ENCODE measurements at places on chromosomes 2 and 18.

DNA sequence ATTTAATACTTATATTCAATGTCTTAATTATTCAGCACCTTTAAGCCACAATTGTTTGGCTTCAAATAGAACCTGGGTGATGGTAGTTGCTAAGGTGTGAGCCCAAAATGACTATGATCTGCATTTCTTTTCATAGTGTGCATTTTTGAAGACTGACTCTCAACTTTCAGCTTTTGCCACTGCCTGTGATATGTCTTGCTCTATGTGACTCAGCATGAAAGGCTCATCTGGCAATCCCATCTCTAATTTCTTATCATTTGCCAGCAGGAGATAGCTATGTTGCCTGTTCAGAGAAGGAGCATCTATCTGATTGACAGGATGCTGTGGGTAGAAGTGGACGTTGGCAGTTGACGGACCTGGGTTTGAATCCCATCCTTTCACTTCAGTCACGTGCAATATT is 34.5 kb upstream of the CCDC93 start:
- DNase-seq, result no peak

GRCh38 chr18:69755856-69756496 is 191.7 kb downstream of the CD226 start:
- DNase-seq, result no peak

- DNase-seq, result no peak
Measured at GRCh38 chr18:35348001-35348400, 3.8 kb upstream of the ZNF24 start.

GRCh38 chr2:66897181-66897580 is 462.3 kb downstream of the MEIS1 start:
- no peak for DNase-seq

DNA sequence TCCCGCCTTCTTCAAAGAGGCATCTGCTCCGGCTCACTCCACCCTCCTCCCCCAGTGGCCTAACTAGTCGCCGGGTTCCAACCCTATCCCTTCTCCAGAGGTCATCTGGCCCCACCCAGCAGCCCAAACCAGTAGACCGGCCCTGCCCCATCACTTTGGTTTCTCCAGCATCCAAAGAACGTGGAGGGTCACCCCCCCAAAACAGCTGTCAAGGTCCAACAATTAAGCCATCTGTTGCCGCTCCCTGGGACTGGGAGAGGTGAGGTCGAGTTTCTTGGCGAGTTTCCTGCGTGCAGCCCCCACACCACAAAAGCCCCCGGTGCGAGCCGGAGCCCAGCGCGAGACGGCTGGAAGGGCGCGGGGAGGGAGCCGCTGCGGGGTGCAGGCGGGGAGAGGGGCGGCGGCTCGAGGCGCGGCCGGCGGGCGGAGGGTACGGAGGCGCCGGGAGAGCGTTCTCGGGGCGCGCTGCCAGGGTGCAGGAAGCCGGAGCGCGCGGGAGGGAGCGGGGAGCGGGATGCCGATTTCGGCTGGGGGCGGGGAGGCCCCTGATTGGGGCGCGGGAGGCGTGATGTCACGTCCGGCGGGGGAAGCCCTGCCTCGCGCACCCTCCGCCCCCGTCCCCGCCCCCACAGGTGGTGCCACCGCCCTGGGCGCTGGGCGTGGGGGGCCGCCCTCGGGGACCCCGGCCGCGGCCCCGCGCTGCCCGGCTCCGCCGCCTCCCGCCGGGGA is 571 bp upstream of the GPC1 start:
- DNase-seq, result peak; percentile 91

DNA sequence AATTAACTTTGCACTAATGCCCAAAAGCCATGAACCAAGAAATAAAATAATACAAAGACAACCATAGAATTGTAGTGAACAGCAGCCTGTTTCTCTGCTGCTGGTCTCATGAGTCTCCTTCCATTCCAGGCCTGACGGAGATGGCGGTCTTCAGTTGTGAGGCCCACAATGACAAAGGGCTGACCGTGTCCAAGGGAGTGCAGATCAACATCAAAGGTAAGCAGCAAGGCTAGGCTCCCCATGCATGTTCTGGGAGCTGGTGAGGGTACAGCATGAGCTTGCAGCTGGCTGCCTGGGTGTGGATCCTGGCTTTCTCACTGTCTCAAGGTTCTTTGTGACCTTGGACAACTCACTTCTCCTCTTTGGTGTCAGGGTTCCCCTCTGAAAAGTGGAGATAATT is 66.7 kb downstream of the MERTK start:
- no peak for DNase-seq

DNA sequence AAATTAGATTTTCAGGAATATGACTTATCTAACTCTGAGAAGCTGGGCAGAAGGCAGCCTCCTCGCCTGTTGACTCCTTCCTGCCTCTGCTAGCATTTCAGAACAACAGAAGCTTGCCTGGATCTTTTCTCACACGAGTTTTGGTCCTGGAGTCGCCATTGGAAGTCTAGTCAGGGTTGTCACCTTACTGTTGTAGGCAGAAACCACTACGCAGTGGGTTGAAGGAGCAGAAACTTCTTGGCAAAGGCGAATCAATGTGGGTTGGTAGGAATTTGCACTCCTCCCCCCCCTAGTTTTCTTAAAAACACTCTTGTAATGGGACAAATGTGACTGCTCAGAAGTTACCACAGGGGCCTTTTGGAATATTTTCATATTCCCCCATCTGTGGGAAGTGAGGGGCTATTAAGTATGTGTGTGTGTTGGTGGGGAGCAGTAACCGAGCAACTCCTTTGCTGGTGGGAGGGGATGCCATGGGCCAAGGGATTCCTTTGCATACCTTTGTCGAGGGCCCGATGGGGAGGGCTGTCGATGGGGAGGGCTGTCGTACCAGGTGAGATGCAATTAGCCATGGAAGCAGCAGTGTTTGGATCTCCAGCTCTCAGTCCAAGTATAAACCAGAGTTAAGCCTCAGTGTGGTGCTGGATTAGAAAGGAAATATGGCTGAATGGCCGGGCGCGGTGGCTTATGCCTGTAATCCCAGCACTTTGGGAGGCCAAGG is 117.4 kb downstream of the FMNL2 start:
- no peak for DNase-seq

DNA sequence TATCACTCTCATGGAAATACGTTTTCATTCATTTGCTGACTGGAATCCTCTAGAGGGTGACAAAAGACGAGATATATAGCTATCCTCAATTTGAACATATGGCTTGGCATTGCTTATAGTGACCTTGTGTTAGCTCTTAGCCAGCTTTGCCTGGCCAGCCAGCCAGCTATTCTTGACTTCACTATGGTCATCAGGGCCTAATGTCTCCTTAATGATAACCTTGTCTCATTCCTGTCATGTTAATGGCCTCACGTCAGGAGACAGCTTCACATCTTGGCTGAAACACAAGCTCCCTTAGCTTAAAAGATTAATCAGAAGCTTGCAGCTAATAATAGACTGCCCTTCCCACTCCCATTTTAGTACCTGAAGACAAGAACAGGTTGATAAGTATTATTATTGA is 1517.5 kb upstream of the PIK3C3 start:
- no peak for DNase-seq

DNA sequence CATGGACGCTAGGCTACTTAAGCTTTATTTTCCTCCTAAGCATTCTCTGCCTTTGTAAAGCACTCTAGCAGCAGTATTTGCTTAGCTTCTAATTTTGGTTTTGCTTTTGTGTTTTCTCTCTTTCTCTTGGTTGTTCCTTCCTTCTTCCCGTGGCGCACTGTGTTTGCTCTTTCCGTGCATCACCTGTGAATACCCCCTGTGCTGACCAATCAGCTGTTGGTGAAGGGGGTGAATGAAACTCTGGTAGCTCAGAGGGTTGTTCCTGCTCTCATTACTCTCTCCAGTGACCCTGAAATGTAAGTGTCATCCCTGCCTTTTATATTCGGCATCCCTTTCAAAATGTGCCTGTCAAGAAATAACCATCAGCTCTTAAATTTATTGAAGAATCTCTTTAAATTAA is 45.5 kb upstream of the TNFRSF11A start:
- no peak for DNase-seq

- no peak for DNase-seq
Measured at GRCh38 chr2:8514796-8515758, 166.8 kb upstream of the ID2 start.

Measured in T47D (cell line).